Erythroblast (primary cell): ENCODE measurements at places on chromosomes 16 and 17.

- DNase-seq, result no peak
Measured at GRCh38 chr17:1264196-1264595, 6.0 kb upstream of the BHLHA9 start.

DNA sequence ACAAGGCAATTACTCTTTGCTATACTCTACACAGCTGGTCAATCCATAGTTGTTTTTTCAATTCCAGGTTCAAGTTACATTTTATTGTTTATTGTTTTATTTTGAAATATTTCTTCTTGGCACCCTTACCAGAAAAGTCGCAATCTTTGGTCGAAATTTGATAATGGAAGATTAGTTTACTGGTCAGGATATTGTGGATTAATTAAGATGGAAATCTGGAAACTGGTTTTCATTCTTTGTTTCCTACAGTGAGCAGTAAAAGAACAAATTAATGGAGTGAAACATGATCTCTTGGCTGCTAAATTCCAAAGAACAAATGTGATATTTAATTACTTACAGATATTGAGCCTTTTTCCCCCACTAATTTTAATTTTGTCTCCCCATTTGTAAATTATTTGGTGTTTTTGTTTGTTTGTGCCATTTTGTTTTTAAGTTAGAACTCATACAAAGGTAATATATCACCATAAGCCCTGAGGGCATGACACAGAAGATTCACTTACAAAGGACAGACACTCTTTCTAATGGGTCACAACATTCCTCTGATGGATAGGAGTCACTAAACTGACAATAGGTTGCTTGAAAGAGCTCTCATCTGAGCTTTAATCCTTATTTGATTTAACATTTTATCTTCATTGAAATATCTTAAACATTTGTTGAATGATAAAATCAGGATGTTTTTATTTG is 700.2 kb downstream of the KCNJ2 start:
- DNase-seq, result no peak

- DNase-seq, result no peak
Measured at GRCh38 chr16:2962334-2963073, 1.6 kb upstream of the KREMEN2 start.

DNA sequence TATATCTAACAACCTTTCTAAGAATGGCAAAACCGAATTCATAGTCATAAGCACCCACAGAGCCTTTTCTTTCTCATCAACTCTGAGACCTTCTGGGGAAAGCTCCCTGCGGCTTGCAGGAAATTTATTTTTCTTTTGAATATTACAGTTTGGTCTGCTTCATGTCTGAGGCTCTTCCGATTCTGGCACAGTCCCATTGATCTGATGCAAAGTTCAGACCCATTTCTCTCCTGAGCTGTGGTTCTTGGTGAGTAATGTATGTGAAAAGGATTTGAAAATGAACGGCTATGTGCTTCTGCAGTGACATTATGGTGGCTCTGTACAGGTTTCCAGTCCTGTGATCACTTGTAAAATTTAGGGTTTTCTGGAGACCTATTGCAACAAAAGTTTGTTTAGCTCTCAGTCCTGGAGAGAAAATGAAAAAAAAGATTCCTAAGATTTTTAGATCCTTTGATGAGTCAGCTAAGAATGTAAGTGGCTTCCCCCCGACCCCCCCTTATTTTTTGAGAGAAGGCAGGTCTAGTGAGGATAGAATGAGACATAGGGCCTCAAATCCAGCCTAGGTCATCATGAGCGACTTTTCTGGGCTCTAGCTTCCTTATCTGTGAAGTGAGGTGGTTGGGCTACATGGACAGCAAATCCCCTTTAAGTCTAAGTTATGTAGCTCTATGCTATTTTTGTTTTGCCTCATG is 4.6 kb downstream of the GAN start:
- peak; percentile 4 for DNase-seq

- no peak for DNase-seq
Measured at GRCh38 chr16:11561856-11562255, 24.9 kb downstream of the LITAF start.
